ENCODE measurements at places on chromosomes 16 and 17.

DNA sequence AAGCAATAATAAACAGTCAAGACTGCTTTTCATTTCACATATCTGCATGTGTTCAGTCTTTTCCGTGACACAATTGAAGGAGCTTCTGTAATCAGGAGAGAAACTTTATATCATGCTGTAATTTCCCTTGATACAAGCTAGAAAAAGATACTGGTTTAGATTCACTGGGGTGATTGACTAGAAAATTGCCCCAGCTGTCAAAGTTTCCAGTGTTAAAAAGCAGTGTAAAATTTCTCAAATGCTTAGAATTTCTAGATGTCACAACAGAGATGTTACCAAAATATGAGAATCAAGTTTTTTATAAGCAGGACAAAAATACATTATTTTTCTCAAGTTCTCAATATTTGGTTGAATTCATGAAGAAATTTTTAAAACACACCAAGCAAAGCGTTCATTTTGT is 292.4 kb upstream of the HSBP1 start:
- no peak for DNase-seq

- peak; percentile 29 for DNase-seq
Measured at GRCh38 chr17:77572065-77572601, 386.4 kb upstream of the TNRC6C start.

GRCh38 chr17:34319039-34319483 is at the start of gene CCL8:
Gene CCL8 (plus strand): TSS chr17:34319435. CDS start chr17:34319502, 67 bp downstream.
- DNase-seq, result no peak

GRCh38 chr17:73045724-73046123 is 46.8 kb downstream of the SLC39A11 start:
- DNase-seq, result no peak

DNA sequence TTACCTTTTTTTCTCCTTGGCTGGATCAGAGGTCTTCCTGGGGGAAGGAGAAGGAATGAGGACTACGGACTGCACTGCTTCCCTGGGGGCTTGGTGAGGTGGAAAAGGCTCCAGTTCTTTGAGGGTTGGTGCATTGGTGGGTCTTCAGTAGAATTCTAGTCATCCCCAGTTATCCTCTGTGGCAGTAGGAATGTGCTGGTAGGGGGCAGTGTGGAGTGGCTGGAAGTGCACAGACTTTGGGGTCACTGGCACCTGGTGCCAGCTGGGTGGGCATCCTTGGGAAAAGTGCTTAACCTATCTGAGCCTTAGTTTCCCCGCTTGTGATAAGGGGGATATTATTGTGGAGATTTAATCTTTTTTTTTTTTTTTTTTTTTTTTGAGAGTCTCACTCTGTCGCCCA is 6.3 kb downstream of the TAC4 start:
- no peak for DNase-seq

- DNase-seq, result no peak
Measured at GRCh38 chr17:75683583-75683982, 16.4 kb downstream of the SAP30BP start.
